Central memory CD4-positive, alpha-beta T cell (primary cell): ENCODE measurements at places on chromosomes 7 and 10.

GRCh38 chr7:101848208-101848951, 31.0 kb downstream of the CUX1 start:
- DNase-seq: no peak

- no peak for DNase-seq
Measured at GRCh38 chr7:38163671-38164070, 14.4 kb upstream of the STARD3NL start.

- no peak for DNase-seq
Measured at GRCh38 chr7:43671521-43671920, 57.8 kb downstream of the COA1 start.

DNA sequence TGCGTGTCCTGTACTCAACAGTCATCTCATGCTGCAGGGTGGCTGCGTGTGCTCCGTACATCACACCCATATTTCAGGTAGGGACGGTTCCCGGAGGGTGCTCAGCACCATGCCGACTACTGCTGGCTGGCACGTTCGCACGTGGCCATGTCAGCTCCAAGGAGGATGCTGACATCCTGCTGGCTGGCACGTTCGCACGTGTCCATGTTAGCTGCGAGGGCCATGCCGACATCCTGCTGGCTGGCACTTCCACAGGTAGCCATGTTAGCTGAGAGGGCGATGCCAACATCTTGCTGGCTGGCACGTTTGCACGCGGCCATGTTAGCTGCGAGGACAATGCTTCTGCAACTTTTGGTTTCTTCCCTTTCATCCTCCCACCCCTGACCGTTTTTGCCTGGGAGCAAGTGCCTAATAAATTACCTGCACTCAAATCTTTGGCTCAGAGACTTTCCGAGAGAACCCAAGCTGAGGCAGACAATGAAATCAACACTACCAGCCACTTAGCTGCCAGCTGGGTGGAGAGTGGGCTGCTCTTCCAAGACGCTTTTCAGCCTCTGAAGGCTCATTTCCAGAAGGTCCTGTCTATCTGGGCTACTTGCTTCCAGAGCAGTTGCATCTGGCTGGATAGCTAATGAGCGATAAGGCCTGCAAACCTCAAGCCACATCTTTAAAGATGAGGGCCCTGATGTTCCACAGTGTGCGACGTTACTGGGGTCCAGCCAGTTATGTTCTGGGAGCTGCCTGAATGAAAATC, 104.6 kb downstream of the WDR37 start:
- DNase-seq: no peak

DNA sequence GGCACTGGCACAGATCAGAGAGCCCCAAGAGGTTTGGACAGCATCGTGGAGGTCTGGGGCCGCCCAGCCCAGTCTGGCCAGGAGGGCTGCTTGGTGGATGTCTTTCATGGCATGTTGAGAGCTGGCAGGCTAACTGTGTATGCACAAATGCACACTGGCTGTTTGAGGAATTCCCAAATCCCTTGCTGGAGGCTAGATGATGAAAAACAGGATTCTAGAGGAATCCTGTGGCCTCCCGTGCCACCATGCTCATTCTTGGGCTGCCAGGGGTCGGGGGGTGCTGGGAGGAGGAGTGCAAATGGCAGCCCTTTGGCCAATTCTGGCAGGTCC, 26.5 kb downstream of the LEP start:
- DNase-seq: no peak

DNA sequence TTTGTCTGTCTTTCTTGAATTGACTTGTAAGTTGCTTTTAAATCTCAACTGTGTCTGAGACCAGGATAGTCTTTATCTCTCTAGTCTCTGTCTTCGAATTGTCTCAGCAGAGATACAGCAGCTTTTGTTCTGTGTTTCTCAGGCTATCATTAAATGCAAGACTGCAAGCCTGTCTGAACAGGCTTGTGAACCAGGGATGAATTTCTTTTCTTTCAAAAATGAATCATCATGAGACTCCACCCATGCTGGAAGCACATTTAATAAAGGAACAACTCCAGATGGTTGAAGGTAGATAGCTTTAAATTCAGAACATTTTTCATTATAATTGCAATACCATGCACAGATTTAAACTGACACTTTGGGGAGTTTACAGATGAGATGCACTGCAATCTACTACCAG, 155.9 kb downstream of the SEC23IP start:
- no peak for DNase-seq

DNA sequence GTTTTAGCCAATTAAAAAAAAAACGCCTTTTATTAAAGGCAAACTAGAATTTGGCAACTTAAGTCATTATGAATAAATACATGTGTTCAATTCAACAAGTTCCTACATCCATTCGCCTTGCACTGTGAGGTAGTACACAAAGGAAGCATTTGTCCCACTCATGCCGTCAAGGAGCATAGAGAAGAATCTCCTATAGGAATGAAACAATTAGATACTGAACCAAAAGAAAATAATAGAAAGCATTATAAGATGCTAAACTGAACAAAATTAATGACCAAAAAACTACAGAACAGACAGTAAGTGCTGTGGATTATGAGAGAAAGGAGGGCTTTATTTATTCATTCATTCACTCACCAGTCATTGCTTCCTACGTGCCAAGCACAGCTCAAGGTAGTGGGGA, 42.2 kb downstream of the SNX13 start:
- no peak for DNase-seq

DNA sequence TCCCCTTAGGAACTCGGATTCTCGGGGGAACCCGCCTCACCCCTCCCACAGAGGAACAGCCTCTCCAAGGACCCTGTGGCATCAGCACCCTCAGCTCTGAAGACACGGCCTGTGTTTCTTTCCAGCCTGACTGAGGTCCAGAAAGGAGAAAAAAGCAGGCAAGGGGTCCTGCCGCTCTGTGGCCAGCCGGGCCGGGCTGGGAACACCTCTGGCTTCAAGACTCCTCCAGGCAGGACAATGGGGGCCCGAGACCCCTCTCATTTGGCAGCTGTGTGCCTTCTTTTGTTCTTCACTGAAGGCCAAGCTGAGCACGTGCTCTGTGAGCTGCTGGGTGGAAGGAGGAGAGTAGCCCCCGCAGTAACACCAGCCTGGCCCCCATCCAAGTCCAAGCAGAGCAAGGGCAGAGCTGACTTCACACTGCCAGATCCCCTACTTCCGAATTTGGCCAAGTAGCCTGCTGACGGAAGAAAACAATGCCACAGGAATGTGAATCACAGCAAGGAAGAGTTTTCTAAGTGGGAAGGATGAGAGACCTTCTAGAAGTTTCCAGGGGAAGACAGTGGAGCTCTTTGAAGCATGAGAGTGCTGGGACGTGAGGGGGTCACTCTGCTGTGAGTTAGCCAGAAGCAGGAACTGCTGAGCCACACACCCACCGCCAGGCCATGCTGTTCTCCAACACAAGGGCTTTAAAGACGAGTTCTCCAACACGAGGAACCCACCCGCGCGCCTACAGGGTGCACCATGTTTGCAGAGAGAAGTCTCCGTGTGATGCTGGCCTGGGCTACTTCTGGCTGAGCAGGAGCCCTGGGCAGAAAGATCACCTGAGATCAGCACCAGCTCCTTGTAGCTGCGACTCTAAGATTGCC, 3.1 kb downstream of the CNPY1 start:
- no peak for DNase-seq

- no peak for DNase-seq
Measured at GRCh38 chr10:29435809-29436501, 147.1 kb downstream of the LYZL1 start.

DNA sequence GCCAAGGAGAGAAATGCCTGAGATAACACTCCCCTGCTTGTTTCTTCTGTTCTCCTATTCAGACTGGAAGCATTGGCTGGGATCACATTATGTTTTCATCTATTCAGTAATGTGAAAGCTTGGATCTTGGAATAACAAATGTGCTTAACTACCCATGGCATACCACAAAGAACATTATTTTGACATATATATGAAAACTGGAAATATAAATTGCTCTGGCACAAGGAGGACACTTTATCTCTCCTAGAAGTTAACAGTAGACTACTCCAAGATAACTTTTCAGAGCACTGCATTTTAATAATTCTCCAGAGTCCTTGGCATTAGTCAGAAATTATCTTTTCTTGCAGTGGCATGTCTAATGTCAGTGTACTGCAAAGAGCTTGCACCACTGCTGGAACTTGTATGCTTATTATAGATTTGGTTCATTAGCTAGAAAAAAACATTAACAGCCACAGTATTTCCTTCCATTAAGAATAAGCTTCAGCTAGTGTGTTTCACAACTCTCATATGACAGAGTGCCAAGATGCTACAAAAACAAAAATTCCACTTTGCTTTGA, 169.3 kb upstream of the LRRN3 start:
- DNase-seq: no peak

- no peak for DNase-seq
Measured at GRCh38 chr7:149130572-149131198, 4.6 kb upstream of the ZNF425 start.

DNA sequence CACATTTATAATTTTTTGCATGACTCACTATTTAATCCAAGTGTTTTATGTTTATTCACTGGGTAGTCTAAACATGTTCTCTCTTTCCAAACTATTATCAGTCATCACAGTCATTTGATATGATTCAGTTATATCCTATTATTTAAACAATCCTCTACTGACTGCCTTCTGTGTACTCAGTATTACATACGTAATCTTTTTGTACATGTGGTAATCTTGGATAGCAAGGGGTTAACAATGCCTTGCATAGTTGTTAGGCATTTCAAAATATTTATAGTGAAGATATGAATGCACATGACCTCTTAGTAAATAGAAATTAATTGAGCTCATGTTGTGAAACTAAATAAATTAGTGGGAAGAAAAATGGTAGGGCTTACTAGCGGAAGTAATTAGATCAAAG, 379.4 kb upstream of the KIAA1217 start:
- no peak for DNase-seq

GRCh38 chr10:50291261-50291850, 40.0 kb upstream of the ASAH2 start:
- no peak for DNase-seq

- DNase-seq: no peak
Measured at GRCh38 chr10:79344502-79345195, 2.6 kb upstream of the PPIF start.

- DNase-seq: no peak
Measured at GRCh38 chr7:149334219-149334618, 72.2 kb downstream of the ZNF783 start.

GRCh38 chr7:154308928-154309327, 256.7 kb downstream of the DPP6 start:
- no peak for DNase-seq

DNA sequence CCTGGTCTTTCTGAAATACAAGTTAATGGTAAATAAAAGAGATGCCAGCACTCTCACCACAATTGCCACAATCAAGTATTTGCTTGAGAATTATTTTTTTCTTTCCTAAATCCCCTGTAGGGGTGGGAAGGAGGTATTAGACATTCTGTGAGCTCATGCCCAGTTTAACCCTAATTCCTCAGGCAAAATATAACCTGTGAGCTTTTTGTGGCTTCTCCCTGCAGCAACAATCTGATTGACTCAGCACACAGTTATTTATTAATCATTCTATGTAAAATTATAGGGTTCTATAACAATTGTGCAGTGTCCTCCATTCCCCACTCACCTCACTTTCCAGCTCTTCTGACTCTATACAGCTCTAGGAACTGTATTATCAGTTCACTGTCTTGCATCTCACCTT, 66.3 kb downstream of the GLI3 start:
- no peak for DNase-seq

GRCh38 chr7:88312061-88312663, 5.5 kb upstream of the STEAP4 start:
- no peak for DNase-seq

GRCh38 chr7:107383203-107383602, 86.7 kb upstream of the GPR22 start:
- no peak for DNase-seq

DNA sequence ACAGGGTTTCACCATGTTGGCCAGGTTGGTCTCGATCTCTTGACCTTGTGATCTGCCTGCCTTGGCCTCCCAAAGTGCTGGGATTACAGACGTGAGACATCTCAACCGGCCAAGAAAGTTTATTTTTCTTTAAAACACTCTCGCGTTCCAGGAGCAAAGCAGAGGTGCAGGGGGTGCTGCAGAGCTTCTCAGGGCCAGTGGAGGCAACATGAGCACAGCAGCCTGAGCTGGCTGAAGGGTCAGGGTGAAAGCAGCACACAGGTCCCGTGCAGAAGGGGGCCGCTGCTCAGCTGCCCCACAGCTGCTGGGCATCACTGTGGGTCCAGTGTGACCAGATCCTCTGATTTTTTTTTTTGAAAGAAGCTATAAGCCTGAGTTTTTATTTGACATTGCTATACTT, 46.1 kb downstream of the EPHB4 start:
- no peak for DNase-seq

GRCh38 chr7:20747001-20747400, 39.7 kb downstream of the SP8 start:
- no peak for DNase-seq

DNA sequence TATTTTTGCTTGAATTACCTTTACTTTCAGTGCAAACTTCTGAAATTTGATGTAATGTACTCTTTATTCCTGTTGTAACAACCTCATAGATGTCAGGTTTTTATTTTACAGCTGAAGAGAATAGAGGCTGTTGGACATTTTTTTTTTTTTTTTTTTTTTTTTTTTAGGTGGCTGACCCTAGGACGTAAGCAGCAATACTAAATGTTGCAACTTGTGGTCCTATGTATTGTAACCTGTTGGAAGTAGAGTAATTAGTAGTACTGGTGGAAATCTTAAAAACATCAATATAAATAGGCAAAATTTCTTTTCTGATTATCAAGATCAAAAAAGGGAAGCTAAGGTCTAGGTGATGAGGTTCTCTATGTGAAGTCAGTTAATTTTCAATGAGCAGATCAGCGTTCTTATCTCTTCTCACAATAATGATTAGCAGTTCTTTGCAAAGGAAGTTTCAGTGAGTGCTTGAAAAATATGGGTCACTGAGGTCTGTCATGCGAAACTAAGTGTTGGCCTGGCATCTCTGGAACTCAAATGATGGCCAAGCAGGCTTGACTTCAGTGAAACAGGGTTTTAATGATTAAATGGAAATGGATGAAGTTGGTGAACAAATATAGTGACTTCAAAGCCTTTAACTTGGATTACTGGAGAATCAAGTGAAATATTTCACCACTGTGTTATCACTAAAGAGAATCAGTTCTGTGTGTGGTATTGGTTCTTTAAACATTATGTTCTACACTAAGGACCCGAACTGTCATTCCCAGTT, 42.7 kb downstream of the BICC1 start:
- no peak for DNase-seq
